ENCODE measurements at places on chromosomes 5 and 9.
A peak's percentile ranks its signal among the peaks of the same experiment; 100 is the strongest.

DNA sequence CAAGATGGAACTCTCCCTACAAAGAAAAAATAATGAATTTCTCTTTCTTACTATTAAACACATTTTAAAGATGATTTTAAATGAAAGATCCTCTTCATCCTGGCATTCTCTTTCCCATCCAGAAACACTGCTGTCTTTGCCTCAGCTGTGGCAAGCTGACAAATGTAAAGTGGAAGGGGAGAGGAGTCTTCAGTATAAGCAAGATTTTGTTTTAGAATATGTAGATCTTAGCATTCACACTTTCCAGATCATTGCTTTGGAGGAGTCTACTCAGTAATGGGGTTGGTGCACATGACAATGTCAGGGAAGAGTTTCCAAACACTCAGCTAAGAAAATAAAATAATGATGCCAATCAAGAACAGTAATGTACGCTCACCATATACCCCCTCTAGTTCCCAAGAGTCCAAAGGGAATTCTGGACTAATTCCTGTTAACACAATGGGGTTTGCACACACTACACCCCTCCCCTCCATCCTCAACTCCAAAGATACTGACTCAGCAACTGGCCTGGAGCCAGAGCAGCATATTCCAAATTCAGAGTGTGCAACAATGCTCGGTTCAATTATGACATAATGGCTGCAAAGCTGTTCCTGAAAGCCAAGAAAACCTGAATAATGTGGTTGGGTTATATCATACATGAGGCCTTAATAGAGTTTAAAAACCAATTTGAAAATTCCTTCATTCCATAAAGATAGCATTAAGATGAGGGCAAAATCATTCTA, 4.6 kb downstream of the C5orf63 start:
- peak; percentile 22 for DNase-seq
- no peak overlapping the region for H3K4me3 ChIP-seq
- H3K4me1 ChIP-seq: no peaks in the 10 kb centered on the region
- H3K27me3 ChIP-seq: no peaks in the 10 kb centered on the region
- H3K36me3 ChIP-seq: no peaks in the 10 kb centered on the region

DNA sequence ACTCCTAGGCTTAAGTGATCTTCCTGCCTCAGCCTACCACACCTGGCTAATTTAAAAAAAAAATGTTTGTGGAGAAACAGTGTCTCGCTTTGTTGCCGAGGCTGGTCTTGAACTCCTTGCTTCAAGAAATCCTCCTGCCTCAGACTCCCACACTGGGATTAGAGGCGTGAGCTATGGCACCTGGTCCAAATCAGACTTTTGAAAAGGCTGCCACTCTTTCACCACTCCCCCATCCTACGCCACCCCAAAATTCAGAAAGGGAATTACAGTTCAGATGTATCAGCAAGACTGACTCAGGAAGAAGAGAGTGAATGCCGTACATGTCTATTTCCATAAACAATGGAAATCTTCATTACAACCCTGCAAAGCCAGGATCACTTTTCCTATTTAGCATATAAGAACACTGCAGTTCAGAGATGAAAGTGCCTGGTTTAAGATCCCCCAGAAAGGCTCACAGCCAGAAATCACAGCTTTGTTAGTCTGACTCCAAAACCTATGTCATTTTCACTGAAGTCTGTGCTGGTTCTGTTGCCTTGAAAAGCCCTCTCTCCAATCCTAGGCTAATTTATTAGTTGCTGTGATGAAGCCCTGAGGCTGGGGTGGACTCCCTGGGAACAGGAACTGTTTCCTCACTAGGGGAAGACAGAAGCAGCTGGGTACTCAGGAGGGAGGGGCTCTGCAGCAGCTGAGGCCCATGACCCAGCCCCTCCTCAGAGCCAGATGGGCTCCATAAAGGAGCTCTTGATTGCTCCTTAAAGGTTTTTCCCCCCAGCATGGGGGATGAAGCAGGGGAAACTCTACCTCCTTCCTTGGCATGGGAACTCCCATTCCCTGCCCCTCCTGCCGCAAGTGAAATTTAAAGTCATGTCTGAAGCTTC, 3.1 kb downstream of the FBLL1 start:
- H3K27me3 ChIP-seq: no peaks in the 10 kb centered on the region
- no peak overlapping the region for H3K4me3 ChIP-seq
- no peak overlapping the region for H3K27ac ChIP-seq
- no peaks in the 10 kb centered on the region for H3K4me1 ChIP-seq

DNA sequence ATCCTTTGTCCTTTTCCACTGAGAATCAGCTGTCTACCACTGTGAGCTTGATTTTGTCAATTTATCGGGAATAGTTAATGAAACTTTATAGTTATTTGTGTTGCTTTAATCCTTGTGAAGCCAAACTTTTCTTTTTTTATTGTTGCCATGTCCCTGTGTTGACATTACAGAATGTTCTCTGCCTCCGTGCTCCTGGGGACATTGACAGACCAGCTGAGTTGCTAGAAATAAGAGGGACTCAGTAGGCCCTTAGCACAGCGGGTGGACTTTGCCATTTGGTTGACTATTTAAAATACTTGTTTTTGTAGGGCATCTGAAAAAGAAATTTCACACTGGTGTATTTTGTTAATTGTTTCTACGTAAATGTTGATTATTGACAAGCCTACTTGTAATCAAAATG, 70.5 kb downstream of the IL31RA start:
- no peaks in the 10 kb centered on the region for H3K36me3 ChIP-seq
- DNase-seq: no peak
- no peak overlapping the region for H3K4me3 ChIP-seq
- no peaks in the 10 kb centered on the region for H3K4me1 ChIP-seq

DNA sequence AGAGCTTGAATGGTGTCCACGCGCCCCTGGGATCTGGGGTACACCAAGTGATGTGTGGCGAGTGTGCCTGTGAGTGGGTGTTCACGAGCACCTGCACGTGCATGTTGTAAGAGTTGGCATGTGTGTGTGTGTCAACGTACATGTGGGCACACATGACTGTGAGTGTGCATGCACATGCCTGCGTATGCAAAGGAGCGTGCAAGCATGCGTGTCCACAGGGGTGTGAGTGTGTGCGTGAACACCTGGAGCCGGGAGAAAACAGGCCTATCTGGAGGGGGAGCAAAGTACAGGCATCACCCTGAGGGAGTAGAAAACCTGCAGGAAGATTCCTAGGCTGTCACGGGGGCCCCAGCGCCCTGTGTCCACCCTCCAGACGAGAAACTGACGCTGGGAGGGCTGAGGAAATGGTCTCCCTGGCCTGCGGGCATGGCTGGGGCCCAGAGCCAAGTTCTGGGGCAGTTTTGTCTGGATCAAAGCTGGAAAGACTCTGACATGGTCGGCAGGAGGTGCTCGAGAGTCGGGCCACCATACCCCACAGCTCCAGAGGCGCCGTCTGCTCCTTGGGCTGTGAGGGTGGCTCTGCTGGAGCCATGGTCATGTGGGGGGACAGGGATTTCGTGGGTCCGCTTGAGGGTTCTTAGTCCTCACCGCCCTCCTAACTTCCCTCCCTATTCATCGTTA, 31.8 kb downstream of the PTGES start:
- H3K27ac ChIP-seq: no peak overlapping the region
- H3K27me3 ChIP-seq: no peaks in the 10 kb centered on the region
- no peak overlapping the region for H3K4me3 ChIP-seq
